ENCODE measurements at places on chromosomes 3 and 15.

- DNase-seq, result no peak
Observed at GRCh38 chr15:70867911-70868467, 14.0 kb upstream of the LARP6 start.

DNA sequence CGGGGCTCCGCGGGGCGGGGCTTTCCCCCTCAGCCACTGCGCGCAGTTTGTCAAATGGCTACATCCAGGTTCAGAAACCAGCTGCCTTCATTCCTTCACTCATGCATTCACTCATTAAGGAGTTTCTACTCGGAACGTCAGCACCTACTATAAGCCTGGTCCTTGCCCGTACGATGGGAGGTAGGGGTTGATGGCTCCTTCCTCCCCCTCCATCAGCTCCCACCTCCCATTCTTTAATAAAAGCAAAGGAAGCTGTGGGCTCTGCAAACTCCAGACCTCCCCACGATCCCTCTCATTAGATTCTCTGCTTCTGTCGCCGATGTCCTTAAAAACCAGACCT is 267 bp upstream of the CFAP92 start:
- DNase-seq, result no peak

- DNase-seq, result no peak
Observed at GRCh38 chr3:139533781-139534454, 5.6 kb downstream of the RBP1 start.

DNA sequence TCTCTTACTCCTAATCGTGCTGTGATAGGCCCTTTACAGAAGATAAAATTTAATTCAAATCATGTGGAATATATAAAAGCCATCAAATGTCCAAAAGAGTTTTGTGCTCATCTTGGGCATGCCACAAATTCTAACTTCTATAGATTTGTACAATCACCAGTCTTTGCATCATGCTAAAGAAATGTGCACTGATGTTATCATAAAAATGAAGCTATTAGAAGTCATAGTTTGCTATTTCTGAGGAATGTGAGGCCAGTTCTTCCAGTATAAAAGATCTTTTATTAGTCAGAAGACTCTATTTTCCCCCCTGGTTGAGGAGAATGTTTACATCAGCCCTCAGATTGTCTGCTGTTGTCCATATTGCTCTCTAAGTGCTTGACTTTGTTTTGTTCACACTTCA is 2.1 kb upstream of the ANXA2 start:
- no peak for DNase-seq

- no peak for DNase-seq
Observed at GRCh38 chr3:170740285-170740684, 129.7 kb downstream of the RPL22L1 start.

DNA sequence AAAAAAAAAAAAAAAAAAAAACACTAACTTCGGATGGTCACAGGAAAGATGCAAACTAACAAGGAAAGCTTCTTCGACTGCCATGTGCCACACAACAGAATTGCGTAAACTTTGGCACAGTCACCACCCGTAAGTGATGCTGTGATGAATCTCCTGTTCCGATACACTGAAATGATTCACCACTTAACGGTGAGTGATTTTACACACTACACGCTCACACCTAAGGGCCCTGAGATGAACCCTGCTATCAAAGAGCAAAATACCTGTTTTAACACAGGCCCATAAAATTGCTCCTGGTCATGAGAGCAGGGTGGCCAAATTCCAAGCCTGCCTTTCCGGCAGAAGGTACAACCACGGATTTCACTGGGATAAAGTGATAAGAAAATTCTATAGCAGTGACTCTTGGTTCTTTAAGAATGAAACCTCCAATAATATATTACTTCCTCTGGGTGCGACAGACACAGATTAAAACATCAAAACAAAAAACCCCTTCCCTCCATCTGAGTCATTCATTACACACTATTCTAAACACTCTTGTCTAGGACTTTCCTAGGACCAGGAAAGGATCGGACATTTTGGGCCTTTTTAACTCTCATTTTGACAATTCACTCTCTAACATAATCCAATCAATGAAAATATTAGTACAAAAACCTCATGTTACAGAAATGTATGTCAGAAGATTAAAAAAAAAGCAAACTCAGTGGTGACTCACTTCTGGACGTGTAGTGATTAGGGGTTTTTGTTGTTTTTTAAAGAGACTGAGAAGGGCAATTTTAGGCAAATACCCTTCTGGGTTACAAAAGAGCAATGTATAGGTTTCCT is 28.3 kb downstream of the LRIG1 start:
- DNase-seq, result no peak

DNA sequence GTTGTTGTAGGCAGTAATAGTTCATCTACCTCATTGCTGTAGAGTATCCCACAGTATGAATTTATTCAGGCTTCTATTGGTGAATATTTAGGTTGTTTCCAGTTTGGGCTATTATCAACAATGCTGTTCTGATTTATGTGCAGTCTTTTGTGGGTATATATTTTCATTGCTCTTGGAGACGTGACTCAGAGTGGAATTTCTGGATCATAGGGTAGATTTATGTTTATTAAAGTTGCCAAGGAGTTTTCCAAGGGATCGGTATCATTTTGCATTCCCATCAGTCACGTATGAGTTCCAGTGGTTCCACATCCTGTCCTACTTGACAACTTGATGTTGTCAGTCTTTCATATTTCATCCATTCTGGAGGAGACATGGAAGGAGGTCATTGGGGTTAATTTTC is 8.4 kb upstream of the HRH1 start:
- no peak for DNase-seq

GRCh38 chr3:49924683-49925082 is 4.9 kb downstream of the MON1A start:
- no peak for DNase-seq

GRCh38 chr3:96017556-96017955 is 796.8 kb upstream of the EPHA6 start:
- DNase-seq, result no peak

DNA sequence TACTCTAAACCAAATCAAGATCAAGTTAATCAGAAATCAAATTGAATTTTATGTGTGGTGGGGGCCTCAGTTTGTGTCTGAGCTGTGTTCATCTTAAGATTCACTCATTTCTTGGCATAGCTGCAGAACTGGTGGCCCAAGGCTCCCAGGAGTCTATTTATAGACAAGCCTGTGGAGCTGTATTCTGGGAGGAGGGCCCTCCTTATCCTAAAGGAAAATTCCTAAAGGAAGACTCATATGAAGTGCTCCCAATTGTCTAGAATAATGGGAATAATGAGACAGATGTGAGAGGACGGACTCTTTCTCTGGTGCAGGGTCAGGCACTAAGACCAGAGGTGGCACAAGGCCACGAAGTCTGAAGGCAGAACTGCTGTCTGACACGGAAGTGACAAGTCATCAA is 38.9 kb downstream of the C3orf85 start:
- no peak for DNase-seq

GRCh38 chr15:95574053-95574452 is 756.4 kb upstream of the NR2F2 start:
- no peak for DNase-seq

DNA sequence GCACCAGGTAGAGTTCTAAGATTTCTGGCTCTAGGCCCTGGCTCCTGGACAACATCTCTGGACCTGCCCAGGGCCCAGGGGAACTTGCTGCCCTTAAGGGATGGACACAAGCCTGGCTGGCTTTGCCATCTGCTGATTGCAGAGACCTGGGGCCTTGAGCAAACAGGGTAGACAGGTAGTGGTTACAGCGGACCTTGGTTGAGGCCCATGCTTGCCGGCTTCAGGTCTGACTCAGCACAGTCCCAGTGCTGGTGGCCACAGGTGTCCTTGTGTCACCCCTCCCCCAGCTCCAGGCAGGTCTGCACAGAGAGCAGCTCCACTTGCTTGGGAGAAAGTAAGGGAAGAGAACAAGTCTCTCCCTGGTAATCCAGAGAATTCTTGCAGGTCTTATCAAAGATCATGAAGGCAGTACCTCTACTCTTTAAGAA is 15.9 kb upstream of the ACTL6A start:
- no peak for DNase-seq

DNA sequence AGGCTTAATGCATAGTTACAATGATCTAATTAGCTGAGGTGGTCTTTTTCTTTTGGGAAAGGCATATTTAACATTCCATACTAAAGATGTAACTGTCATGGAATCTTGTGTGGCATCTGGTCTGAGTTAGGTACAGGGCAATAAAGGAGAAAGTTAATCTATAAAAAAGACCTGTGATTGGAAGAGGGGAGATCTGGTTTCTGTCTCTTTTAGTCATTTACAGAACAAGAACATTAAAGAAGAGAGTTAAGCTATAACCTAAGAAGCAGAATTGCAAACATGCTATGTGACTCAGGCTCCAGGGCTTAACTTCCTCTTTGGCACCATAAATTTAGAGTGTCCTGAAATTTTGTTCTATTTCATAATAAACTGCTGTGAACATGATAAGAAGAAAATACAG is 47.2 kb upstream of the MME start:
- DNase-seq, result no peak

- DNase-seq, result peak; percentile 6
Observed at GRCh38 chr3:126752303-126753190, 48.5 kb downstream of the CHCHD6 start.

GRCh38 chr3:50853936-50854335 is 179.2 kb downstream of the DOCK3 start:
- no peak for DNase-seq

GRCh38 chr3:170426240-170426797 is 7.7 kb downstream of the CLDN11 start:
- DNase-seq, result no peak

DNA sequence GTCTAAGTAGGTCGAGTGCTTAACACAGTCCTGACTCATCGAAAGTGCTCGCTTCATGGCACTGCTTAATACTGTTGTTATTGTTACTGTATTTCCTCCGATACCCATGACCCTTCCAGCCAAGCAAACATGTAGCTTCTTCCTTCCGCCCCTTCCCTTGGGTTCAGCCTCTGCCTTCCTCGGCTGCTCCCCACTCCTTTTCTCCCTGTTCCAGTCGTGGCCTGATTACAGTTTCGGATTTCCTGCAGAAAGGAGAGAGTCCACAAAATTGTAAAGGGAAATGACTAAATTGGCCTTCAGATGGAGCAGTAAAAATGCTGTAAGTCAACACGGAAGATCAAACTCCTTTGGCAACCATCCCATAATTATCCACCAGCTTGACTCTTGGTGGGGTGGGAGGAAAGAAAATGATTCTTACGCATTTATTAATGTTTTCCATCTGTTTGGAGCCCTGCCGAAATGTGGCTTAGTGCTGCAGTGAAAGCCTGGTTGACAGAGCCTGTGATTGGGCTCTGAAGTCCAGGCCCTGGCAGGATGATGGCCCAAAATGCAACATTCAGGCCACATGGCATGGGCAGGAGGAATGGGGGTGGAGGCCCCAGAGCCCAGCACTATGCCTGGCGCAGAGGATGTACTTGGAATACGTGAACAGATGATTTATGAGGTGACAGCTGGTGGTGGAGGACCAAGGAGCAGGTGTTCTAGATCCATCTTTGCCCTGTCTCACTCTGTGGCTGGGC is 37.6 kb downstream of the FAM3D start:
- no peak for DNase-seq

- no peak for DNase-seq
Observed at GRCh38 chr3:7630925-7631324, 770.0 kb downstream of the GRM7 start.

GRCh38 chr15:88704791-88705768 is 66.3 kb downstream of the ISG20 start:
- DNase-seq, result no peak

DNA sequence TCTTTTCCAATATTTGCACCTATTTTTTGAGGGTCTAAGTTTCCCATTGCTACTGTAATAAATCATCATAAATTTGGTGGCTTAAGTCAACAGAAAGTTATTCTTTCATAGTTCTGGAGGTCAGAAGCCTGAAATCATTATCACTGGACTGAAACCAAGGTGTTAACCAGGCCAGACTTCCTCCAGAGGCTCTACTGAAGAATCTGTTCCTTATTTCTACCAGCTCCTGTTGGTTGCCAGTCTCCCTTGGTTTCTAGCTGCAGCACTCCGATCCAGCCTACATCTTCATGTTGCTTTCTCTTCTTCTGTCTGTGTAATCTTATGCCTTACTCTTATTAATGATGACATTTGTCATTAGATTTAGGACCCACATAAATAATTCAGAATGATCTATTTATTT is 22.0 kb upstream of the ARPP21 start:
- no peak for DNase-seq

DNA sequence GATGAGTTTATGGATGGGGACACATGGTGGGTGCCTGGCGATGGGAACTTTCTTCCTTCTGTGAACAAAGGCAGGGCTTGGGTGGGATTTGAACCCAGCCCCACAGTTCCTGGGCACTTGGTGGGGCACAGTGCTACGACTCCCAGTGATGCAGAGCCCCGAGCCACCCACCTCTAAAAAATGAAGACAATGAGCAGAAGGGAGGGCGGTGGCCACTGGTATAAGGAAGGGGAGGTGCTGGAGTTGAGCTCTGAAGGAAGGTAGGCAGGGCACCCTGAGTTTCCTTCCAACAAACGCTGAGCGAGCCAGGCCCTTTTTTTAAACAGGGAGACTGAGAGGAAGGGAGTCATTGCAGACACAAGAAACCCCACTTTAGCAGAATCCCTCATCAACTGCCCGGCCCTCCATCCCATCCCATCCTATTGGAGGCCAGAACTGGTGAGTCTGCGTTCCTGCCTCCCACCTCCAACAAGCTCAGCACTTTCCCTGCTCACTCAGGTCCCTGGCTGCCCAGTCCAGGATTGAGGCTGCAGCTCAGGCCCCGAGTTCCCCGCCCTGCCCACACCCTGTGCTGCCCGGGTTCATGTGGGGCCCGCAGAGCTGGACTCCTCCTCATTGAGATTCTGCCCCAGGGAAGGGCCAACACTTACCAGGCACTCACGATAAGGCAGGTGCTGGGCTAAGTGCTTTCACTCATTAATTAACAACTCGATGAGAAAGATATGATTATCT is 57.3 kb downstream of the LINGO1 start:
- DNase-seq, result no peak

DNA sequence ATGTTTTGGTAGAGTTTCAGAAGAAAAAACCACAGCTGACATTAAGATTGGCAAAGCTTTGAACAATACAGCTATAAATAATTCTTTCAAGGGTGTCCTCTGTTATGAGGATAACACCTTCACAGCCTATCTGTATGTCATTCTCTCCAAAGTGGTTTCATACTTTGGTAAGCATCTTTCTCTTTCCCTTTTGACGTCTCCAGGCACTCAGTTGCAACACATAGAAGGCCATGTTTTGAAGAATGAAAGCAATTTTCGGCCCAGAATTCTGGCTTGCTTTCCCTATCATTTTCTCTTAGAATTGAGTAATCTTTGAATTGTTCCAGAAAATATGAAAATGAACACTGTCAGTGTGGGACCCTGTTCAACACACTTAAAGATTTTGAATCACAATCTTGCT is 200.0 kb upstream of the CBLB start:
- peak; percentile 73 for DNase-seq

Measured in CD4-positive, alpha-beta T cell (primary cell).